ENCODE measurements at places on chromosomes 3 and 15. TPM values are rescaled to one million over a fixed set of nuclear protein-coding genes. Genes with fewer than 3 reads are reported as not detected.

Gene LRRC49
- total RNA-seq, result 62.4 TPM

Gene TGM5
- not detected for total RNA-seq

Gene NOX5
- total RNA-seq, result not detected

Gene PRTG
- 508 TPM for total RNA-seq

Gene SENP8
- 13.5 TPM for total RNA-seq

DNA sequence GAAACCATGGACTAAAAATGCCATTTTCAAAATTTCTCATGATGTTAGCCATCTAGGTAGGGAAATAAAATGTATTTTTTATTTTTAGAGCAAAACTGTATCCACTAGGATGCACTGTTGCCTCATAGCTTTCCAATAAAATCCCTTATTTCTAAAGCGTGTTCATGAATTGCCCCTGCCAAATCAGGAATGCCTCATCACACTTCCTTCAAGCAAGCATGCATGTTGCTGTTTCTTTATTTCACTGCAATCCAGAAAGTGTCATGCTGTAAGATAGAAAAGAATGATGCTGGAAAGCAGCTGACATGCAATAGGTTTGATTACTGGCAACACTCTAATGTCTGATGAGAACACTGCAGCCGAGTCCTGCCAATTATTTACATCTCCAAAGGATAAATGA lies 239.5 kb downstream of the CHL1 start:
- no peak for DNase-seq

DNA sequence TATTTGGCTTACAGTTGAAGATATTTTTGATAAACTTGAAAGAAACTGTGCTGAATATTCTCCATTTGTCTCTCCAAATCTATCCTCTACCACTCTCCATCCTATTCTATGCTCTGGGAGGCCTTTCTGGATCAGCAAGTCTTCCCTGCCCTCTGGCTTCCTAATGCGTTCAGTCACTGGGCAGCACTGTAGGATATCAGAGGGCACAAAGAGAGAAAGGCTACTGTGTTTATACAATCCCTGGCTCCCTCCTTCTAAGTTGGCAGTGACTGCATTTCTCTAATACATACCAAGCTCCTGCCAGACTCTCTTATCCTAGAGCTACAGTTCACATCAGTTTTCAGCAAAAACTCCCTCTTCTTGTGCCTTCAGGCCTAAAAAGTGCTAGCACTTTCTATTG lies 102.1 kb upstream of the FHIT start:
- DNase-seq, result no peak

- no peak for DNase-seq
These were observed 6.7 kb upstream of the USP13 start for GRCh38 chr3:179646177-179646576.

- DNase-seq, result no peak
These were observed 15.6 kb upstream of the DUSP7 start for GRCh38 chr3:52072020-52072419.
